Activated T-cell treated with anti-CD3 and anti-CD28 coated beads for 1 hour (primary cell): ENCODE measurements at places on chromosomes 7 and 10.

- no peak for DNase-seq
These were observed 103.0 kb upstream of the LRRTM3 start for GRCh38 chr10:66822801-66823200.

DNA sequence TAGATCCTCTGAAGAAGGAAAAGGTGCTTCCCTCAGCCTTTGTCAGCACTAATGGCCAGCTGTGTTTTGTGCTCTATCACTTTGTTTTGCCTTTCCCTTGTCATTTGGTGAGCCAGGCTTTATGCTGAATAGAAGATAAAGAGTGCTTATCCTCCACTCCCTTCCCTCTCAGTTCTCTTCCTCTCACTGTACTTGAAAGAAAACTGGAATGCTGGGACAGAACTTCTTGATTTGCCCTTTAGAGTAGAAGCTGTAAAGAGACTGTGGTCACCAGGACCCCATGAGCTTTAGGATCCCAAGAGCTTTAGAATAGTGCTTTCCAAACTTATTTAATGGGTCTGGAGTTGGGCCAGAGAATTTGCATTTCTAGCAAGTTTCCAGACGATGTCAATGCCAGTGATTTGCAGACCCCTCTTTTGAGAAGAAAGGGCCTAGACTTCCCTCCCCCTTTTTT lies 81.4 kb downstream of the LRRC4 start:
- no peak for DNase-seq

DNA sequence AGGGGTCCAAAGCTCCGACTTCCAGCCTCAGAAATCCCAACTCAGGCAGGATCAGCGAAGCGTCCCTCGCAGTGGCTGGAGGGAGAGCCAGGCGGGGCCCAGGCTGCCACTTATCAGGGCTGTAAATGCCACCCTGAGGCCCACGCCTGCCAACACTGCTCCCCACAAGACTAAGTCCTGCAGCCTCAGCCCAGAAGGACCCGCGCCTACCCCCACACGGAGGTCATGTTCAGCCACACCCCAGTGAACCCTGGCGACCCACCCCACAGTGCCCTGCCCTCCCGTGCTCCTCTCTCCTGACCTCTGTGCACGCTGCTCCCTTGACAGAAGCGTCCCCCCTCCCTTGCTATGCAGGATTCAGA lies 3.2 kb downstream of the PSMG3 start:
- DNase-seq, result no peak

- DNase-seq, result no peak
These were observed 13.2 kb upstream of the FRMPD2 start for GRCh38 chr10:48287417-48288391.

- no peak for DNase-seq
These were observed 7.7 kb downstream of the GUSB start for GRCh38 chr7:65974191-65974801.

DNA sequence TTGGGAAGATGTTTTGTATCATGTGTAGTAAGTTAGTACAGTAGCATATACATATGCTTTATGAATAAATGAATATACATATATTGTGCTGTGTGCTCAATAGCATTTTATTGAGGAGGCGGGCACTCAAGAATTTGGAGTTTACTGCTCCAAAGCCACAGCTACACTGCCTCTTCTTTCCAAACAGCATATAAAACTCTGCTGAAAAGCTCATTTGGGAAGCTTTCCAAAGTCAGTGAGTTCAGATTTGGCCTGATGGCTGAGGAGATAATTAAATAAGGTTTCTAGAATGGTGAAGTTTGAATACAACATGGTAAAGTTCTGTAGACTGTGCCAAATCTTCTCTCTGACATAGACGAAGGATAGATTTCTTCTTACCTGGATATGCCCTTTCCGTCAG lies 29.8 kb downstream of the CDK1 start:
- no peak for DNase-seq

- DNase-seq, result no peak
These were observed 41.3 kb downstream of the RBM33 start for GRCh38 chr7:155685791-155686160.

DNA sequence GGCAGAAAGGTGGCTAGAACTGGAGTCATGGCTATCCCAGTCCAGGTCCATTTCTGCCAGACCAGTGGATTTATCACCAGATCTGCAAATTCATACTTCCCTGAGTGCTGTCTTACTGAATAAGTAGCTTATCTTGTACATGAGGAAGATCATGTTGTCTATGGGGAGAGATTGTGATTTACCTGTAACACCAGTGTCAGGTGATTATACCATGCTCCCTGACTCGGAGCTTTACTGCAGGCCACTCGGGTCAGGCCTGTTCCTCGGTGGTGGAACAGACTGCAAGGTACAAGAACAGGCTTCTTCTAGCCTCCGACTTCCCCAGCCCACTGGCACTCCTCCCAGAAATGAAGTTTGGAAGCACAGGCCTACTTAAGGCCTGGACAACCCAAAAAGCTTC lies 42.6 kb upstream of the DLG5 start:
- no peak for DNase-seq

DNA sequence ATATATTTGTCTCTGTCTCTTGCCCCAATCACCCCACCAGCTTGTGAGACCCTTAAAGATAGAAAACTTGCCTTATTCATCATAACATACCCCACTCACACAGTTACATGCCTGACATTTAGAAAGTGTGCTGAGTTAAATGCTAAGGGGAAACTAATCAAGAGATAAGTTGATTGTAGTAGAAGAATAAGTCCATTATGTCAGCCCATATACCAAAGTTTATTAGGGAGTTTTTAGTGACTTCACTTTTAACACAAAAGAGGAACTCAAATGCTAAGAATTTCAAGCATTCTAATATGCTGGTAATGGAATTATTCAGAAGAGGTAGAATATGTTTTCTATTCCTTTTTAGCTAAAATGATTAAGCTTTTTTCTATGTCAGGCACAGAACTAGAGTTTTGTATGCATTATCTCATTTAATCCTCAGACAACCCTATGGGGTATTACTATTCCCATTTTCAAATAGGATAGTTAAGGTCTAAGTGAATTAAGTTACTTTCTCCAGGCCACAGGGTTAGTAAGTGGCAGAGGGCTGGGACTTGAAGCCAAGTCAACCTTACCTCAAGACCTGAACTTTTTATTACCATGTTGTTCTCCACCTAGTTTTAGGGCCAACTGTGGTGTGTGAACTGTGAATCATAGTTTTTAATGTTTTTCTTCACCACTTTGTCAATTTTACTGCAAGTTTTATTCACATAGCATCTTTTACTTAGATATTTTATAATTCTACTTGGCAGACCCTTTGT lies 19.6 kb downstream of the ASAH2 start:
- no peak for DNase-seq

GRCh38 chr7:151592868-151593486 lies 73.3 kb upstream of the RHEB start:
- no peak for DNase-seq

DNA sequence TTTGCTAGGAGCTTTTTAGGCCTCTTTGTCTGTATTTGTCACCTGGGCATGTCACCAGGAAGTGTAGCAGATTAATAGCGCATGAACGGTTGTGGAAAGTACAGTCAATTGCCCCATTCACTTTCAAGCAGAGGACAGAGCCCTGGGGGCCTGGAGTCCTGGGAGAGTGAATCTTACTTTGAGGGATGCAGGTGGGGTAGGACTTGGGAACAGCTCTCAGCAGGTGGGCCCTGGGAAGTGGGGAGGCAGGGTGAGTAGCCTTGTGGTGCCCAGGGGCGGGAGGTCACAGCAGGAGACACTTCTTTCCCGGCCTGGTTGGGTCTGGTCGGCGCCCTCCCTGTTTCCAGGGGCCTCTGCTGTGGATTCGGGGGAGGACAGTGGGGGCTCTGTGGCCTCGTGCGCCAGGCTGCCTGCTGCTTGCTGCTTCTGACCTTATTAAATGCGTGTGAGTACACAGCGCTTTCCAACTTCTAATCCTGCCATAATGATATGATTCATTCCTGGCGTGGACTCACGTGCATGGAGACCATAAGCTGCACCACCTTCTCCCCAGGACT lies 51.6 kb upstream of the AQP1 start:
- no peak for DNase-seq

DNA sequence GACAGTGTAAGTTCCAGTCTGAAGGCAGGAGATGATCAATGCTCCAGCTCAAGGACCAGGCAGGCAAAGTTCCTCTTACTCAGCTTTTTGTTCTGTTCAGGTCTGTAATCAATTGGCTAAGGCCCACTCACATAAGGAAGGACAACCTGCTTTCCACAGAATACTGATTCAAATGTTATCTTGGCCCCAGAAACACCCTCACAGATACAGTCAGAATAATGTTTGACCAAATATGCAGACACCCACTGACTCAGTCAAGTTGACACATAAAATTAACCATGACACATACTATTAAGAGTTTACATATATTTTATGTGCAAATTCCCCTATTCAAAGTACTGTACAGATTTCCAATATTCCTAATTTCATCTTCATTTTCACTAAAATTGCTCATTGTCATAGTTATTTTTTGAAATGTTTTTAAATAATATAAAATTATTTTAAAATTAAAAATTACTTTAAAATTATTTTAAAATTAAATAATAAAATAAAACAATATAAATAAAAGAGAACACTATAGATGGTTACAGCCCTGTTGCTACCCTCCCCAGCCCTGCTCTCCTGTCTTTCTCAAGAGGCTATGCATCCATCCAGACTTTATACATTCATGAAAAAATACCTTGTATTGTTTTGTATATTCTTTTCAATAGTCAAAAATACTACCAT lies 59.4 kb downstream of the RAB11FIP2 start:
- DNase-seq, result no peak

- DNase-seq, result no peak
These were observed 609 bp downstream of the KLRG2 start for GRCh38 chr7:139482662-139483466.

DNA sequence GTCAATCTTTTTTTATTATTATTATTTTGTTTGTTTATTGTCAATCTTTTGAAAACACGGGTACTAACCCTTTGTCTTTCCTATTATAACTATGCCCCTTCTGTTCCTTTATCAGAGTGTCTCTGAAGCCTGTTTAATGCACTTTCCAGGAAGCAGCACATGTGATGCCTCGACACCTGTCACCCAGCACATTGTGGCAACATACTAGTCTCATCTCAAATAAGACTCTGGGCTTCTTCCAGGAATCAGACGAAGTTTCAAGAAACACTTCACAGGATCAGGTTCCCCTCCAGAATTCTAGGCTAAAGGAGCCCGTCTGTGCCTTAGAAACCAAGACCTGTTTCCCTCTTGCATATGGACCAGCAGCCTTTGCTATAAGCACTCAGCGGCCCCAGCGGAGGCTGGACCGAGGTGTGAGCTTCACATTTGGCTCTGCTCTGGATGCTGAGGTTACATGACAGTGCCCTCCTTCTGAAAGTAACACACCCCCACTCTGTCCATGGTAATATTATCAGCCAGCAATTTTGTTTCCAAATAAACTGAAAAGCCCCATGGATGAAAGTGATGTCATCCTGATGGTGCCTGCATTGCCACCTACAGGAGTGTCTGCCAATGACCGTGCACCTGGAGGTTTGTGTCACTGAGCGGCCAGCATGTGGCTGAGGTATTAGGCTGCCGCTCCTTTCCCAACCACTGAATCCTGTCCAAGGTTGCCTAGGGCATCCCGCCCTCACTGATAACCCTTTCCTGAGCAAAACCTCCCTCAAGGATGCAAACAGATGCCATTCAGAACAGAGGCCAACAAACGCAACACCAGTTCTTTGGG lies 38.1 kb downstream of the MKI67 start:
- no peak for DNase-seq

DNA sequence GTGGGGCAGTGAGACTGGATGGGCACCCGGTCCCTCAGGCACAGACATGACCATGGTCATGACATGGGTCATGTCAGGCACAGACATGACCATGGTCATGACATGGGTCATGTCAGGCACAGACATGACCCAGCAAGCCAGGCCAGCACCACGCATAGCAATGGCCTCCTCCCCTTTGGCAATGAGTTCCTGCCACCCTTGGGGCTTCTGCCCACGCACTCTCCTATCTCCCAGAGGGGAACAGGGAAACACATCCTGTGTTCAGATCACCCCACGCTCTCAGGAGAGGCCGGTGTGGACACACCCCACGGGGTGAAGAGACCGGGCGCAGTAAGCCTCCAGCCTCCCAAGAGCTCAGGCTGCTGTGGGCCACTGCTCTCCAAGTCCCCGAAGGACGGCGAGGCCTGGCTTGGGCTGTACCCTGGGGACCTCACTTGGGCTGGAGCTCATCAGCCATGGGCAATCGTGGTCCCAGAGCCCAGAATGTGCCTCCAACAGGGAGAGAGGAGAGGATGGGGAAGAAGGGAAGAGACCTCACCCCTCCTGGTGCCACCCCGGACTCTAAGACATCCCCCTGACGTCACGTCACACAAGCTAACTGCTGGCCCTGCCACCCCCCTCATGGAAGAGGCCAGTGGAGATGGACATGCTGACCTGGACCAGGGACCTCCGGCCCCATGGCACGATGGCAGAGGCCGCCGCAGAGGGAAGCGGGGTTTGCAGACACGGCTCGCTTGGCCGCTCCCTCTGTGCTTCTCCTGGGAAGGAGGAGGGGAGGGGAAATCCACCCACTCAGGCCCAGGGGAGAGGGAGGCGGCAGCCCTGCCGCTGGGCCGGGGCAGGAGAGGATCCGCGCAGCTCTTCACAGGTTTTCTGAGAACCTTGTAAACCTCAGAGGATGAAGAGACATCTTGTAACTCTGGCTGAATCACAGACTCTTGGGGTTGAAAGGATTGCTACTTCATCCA lies 269.6 kb downstream of the ELFN1 start:
- peak; percentile 16 for DNase-seq

- DNase-seq, result no peak
These were observed 374.5 kb downstream of the PHTF2 start for GRCh38 chr7:78172933-78173591.

GRCh38 chr7:106611911-106612310 lies 49.0 kb downstream of the CCDC71L start:
- DNase-seq, result no peak

DNA sequence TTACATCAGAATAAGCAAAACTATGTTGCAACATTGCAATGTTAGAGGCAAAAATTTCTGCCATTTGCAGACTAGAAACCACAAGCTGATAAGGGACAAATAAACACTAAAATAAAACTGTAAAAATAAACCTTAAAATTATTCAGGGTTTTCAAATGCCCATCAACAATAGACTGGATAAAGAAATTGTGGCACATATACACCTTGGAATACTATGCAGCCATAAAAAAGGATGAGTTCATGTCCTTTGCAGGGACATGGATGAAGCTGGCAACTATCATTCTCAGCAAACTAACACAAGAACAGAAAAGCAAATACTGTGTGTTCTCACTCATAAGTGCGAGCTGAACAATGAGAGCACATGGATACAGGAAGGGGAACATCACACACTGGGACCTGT lies 385.0 kb downstream of the PHF14 start:
- DNase-seq, result no peak

DNA sequence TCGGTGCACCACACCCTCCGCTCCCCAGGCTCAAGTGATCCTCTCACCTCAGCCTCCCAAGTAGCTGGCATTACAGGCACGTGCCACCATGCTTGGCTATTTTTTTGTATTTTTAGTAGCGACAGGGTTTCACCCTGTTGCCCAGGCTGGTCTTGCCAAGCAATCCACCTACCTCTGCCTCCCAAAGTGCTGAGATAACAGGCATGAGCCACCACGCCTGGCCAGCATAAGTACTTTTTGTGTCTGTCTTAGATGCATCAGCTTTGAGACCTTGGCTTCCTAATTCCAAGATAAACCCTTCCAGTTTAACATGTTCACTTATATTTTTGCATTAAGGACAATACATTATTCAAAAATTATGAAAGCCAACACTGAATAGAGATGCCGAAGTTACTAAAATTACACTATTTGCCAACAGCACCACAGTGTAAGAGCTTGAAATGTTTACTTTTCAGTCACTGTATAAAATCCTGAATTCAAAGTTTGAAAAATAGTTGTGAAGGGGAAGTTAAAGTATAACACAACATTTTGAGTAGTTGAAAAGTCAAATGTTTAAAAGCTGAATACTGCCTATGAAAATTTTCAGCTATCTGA lies 36.5 kb downstream of the ANKIB1 start:
- no peak for DNase-seq
